ENCODE measurements at places on chromosomes 13 and 19.
A peak's percentile ranks its signal among the peaks of the same experiment; 100 is the strongest.

DNA sequence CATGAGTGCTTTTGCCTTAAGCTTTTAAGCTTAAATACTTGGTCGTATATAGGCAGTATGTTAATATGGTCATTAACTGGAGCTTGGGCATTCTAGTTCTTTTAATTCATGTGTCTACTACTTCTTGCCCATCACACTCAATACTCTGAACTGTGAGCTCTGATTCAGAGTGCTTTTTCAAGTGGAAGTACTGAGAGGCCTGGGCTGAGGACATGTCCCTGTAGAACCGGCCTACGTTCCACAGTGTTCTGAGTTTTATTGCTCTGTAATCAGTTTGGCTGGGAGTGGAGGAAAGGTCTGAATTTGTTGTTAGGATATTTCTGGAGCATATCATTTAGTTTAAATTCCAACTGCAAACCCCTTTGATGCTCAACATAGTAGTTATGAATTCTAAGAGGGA lies 1744.8 kb upstream of the MIR17HG start:
- DNase-seq: no peak

DNA sequence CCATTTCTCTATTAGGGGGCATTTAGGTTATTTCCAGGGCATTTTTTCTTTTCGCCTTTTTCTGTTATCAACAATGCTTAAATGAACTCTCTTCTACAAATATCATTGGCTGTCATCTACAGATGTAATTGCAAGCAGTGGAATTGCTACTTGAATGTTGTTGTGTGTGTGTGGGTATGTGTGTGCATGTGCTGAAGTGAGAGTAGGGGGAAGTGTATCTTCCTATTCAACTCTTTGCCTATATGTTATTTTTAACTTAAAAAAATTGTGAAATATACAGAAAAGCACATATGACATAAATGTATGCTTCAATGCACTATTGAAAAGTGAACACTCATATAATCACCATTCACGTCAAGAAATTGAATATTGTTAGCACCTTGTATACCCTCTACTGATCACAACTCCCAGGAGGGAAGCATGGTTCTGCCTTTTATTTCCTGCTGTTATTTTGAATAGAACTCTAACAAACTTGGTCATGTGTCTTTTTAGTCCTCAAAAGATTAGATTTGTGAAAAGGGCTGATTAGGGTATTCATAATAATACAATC lies 24.7 kb downstream of the WDFY2 start:
- no peak for DNase-seq

DNA sequence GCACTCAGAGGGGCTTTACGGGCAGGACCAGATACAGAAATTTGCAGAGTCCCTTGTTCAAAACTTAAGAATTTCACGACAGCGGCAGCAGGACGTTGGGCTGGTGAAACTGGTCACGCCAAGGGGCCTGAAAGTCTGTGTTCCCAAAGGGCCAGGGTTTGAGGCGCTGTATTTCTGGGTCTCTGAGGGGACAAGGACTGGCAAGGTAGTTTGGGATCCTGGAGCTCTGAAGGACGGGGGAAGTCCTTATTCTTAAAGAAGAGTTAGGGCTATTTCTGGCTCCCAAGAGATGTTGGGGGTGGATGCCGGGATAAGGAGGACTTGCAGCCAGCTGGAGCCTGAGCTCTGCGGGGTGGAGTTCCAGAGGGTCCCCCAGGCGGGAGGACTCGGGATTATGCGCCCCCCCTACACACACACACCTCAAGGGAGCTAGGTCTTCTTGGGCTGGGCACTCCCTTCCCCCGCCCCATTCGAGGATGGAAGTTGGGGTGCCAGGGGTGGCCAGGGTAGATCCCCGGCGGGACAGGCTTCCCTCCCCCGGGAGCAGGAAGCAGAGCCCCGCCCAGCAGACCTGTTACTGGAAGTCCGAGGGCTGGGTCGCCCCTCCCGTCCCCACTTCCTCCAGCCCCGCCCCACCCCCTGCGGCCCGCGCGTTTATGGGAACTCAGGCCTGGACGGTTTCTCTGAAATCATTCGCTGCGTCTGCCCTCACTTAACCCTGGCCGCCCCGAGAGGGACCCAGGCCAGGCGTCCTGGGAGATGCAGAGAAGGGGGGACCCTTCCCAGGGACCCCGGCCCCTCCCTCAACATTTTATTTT lies 5.6 kb downstream of the BCL3 start:
- peak; percentile 87 for DNase-seq

DNA sequence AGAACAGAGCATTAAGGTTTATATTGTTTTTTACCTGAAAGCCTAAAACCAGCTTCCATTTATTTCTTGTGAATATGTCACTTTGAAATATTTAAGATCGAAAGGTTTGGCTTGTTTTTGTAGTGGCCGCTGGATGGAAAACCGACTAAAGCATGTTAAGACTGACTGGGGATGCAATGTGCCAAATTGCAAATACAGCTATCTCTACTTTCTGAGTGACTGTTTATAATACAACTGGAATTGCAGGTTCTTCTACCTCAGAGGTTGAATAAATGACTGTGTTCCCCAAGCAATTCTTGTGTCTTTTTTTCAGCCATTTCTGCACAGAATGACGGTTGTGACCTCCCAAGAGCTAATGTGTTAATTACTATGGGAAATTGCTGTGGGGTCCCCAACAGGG lies 50.0 kb upstream of the TMTC4 start:
- DNase-seq: no peak

GRCh38 chr19:12015015-12015752 lies 20.3 kb downstream of the ZNF433 start:
- DNase-seq: no peak

- no peak for DNase-seq
Measured at GRCh38 chr13:86559901-86560300, 760.7 kb upstream of the SLITRK6 start.

DNA sequence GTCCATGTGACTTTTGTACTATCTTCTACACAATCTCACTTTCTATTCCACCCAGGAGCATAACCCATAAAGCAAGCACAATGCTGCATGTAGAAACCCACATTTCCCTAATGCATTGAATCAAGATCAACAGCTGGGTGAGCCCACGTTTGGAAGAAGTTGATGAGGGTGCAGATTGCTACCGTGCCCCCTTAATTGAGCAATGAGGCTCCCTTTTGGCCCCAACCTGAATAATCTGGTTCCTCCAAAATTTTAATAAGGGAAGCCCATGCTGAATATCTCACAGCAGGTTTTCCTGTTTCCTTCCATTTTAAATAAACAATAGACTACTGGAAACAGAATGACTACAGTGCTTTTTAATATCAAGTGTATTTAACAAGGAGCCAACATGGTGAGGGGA lies 403.6 kb upstream of the SGCG start:
- DNase-seq: no peak

DNA sequence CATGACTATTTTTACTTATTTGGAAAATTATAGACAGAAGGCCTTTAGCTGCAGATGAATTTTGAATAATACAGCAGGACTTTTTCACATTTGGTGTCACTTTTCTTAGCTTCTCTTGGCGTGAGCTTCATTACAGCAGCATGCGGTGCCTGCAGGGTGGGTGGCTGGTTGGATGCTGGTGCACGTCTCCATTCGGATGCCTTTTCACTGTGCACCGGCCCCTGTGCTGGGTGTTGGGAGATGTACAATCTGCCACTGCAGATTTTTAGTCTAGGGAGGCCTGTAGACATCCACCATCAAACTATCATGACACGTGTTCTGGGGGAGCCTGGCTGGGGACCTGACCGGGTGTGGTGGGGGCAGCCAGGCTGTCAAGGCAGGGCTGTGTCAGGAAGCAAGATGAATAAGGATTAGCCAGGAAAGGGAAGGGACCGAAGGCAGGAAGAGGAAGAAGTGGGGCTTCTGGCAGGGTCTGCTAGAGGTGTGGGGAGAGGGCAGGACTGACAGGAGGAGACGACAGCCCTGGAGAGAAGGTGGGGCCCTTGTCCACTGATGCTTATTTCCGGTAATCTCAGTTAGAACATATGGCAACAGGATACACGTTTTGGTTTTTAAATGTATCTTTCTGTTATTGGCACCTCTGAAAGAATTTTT lies 88.8 kb downstream of the ARHGEF7 start:
- no peak for DNase-seq

DNA sequence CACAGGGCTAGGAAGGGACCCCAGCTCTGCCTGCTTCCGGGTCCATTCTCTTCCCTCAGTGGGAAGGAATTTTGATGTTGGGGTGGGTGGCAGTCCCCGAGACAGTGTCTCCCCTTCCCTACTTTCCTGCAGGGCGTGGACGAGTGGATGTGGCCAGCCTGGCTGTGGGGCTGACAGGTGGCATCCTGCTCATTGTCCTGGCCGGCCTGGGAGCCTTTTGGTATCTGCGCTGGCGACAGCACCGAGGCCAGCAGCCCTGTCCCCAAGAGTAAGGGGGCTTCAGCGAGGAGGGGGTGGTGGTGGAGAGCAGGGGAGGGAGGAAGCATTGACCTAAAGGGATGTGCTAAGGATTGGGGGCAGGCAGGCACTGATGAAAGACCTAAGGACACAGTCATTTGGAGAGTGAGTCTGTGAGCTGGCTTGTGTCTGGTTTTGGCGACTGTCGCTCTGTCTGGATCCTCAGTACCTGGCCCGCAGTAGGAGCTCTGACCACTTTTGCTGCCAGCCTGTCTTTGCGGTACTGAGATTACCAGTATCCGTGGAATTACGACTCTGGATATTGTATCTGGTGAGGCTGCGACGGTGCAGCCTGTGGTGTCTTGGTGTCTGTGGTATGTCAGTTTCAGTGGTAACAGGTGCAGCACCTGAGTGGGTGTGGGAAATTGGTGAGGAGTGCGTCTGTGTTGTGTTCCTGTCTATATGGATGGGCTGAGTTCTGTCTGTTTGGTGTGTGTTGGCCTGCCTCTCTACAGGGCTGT lies 2.4 kb upstream of the PRR12 start:
- DNase-seq: no peak

DNA sequence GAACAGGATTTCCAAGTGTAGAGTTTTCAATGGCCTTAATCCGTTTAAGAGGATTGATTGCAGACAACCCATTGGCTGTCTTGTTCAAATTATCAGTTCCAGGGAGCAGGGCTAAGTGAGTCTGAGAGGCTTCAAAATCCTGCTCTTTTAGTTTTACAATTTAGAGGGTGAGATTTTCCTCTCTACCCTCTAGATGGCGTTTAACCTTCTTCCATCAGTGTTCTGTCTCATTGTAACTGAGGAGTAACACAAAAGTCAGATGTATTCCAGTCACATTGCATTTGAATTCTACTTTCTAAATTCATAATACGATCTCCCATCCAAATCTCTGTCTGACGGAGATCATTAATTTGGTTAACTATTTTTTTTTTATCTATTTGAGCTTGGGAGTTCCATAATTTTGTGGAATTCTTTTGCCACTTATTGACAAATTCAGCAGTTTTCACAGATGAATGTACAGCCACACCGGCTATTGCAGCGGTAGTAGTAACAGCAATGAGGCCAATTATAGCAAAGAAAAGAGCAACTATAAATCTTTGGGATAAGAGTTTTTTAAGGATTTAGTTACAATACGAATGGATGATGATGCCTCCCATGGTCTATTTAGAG lies 7.8 kb upstream of the C19orf84 start:
- DNase-seq: no peak

DNA sequence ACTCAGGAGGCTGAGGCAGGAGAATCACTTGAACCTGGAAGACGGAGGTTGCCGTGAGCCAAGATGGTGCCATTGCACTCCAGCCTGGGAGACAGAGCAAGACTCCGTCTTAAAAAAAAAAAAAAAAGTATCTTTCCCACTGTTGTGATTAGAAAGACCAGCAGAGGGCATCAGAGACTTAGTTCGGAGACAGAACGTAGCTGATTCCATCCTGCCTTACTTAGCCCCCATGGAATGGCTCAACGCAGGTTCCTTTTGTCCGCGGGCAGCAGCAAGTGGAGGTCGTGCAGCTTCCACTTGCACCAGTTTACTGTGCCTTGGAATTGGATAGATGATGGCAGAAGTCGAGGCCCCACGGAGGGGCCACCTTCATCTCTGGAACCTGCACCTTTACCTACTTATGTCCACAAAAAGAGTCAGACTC lies 8.1 kb downstream of the TIMM29 start:
- peak; percentile 84 for DNase-seq

GRCh38 chr13:51733374-51734298 lies 70.3 kb downstream of the DHRS12 start:
- no peak for DNase-seq

All from endodermal cell (in vitro differentiated cells).